Choroid plexus epithelial cell (primary cell): ENCODE measurements at places on chromosomes 3 and 15.

- no peak for DNase-seq
Observed at GRCh38 chr15:26084771-26085170, 221.6 kb upstream of the ATP10A start.

DNA sequence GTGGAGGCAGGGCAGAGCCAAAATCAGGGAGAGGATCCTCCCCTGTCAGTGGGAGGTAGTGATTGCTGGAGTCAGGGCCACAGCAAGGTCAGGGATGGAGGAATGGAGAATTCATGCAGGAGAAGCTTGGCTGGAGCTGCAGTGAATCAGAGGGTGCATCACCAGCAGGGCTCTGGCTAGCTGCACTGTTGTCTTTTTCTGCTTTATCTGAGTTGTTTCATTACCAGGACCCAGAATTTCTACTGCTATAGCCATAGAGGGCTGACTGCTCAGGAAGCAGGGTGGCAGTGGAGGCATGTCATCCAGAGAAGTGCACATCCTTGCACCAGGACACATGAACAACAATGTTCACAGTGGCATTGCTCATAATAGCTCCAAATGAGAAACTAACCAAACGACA, 113.5 kb upstream of the GALNT15 start:
- DNase-seq: peak; percentile 97

DNA sequence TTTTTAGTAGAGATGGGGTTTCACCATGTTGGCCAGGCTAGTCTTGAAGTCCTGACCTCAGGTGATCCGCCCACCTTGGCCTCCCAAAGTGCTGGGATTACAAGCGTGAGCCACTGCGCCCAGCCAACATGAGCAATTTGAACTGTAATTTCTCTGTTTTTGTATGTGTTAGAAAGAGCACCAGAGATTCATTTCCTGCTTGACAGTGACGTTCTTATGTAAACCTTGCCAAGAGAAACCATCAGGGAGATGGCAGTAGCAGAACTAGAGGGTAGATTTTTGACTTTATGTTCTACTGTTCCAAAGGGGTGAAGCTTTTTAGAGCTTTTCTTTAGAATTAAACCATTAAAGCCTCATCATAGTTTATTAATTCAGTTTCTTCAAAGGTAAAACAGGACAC, 148.1 kb upstream of the UMPS start:
- no peak for DNase-seq

- DNase-seq: no peak
Observed at GRCh38 chr3:56087451-56088053, 380.7 kb downstream of the ERC2 start.
